ENCODE measurements at places on chromosomes 7 and 10.

DNA sequence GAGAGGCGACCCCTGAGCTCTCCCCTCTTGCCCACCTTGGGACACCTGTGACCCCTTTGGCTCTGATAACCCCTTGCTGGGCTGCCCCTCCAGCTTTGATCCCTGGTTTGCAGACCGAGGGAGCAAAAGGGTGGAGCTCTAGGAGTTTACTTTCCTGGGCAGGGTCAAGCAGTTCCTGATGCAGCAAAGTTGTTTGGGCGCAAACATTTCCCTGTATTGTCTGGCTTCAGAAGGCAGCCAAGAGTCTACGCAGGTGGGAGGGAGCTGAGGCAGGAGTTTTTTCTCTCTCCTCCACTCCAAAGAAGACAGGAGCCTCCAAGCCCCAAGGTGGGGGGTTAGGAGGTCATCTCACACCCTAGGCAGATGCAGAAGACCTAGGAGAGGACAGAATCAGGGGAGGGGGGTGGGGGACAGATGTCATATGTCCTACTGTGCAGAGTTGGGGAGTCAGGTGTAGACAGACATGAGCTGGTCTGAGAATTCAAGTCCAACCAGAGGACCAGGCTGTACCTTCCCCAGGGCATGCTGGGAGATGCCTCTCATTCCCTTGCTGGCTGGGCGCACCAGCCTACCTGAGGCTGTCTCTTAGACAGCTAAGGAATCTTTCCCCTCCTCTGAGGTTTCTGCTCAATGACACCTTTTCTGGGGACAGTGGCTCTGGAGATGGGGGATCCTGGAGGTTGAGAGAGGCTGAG lies 20.5 kb downstream of the TMEM270 start:
- DNase-seq: no peak

GRCh38 chr7:105748701-105749100 lies 127.7 kb downstream of the ATXN7L1 start:
- no peak for DNase-seq

GRCh38 chr7:36969376-36969775 lies 245.1 kb upstream of the AOAH start:
- DNase-seq: no peak

DNA sequence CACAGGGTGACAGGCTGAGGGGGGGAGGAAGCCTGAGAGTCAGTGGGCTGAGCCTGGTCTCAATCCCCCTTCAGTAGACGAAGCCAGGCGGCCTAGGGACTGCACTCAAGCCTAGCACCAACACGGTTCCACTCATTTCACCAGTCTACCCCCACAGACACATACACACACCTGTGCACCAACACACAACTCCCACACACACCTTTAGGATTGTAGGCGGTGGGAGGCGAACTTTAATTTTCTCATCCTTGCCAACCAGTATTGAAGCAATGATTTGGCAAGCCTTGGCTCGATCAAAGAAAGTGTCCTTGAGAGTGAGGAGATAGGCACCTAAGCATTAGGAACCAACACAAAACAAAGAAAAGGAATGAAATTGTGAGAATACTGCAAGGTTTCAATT lies 19.7 kb downstream of the POLR3A start:
- DNase-seq: no peak

DNA sequence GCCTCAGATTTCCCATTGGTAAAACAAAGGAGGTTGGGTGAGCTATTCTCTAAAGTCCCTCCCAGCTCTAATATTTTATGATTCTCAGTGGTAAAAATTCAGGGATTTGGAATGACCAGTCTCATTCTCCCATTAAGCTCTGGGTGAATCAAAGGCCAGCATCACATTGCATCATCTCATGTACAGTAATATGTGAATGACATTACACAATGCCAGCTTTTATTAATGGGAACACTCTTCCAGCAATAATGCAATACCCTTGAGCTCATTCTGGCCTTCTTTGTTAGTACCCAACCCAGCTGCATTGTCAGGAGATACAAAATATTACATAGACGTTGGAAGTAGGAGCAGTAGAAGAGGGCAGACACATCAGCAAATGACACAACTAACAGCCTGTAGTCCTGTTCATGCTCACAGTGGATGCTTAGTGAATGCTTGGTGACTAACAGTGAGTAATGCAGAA lies 100.0 kb upstream of the EGR2 start:
- no peak for DNase-seq

GRCh38 chr7:151717415-151717814 lies 159.5 kb downstream of the PRKAG2 start:
- no peak for DNase-seq

GRCh38 chr7:30926313-30926712 lies 14.7 kb downstream of the AQP1 start:
- DNase-seq: no peak

GRCh38 chr10:689452-690371 lies at the start of gene DIP2C:
Gene DIP2C (minus strand): TSS chr10:689668. CDS start chr10:689578, 90 bp downstream.
- no peak for DNase-seq

DNA sequence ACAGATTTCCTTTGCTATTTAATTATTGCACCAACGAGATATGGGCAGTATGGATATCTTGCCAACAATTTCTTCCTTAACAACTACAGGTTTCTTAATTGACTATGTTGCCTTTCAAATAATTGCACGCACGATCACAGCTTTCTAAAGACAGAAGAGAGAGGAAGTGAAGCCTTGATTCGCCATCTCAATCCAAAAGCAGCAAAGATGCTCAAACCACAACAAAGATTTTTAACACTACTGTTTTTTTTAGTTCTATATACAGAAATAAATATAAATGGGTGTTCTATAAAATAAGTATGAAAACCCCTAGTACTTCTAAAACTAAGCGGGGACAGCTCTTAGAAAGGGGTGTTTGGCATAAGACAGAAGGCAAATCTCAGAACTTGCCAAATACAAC lies 251.3 kb downstream of the SFMBT2 start:
- no peak for DNase-seq

- DNase-seq: no peak
Measured at GRCh38 chr7:28329661-28330363, 82.5 kb upstream of the CREB5 start.

GRCh38 chr7:43535031-43535451 lies 47.9 kb upstream of the STK17A start:
- DNase-seq: no peak

GRCh38 chr7:108596560-108596959 lies 26.9 kb downstream of the DNAJB9 start:
- no peak for DNase-seq

- no peak for DNase-seq
Measured at GRCh38 chr7:122166740-122167139, 22.7 kb upstream of the AASS start.

DNA sequence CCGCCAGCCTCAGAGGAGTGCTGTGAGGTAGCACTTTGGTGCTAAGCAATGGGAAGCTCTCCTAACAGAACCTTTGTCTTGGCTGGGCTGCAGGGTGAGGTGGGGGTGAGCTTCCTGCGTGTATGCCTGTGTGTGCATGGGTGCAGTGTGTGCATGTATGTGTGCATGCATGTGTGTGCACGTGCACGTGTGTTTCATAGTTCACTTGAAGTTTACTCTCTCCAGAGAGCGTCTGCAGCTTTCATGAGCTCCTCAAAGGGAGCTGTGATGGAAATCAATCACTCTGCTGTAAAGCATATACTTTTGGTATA lies 4.9 kb upstream of the ZNF467 start:
- DNase-seq: no peak

DNA sequence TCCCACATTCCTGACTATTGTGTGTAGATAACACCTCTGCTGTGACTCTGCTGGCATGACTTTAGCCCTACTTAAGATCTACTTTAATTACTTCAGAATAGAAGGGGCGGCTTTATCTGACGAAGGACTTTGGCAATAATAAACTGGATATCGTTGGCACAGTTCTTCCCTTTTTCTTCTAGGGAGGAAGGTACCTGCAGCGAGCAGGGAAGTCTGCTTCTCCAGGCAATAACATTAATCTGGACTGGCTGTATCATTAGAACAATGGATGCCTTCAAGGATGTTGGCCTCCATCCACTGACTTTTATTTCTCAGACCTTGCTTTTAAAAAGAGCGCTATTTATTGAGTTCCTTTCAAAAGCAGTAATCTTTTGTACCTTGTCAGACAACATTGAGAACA lies 172.6 kb upstream of the THSD7A start:
- no peak for DNase-seq

DNA sequence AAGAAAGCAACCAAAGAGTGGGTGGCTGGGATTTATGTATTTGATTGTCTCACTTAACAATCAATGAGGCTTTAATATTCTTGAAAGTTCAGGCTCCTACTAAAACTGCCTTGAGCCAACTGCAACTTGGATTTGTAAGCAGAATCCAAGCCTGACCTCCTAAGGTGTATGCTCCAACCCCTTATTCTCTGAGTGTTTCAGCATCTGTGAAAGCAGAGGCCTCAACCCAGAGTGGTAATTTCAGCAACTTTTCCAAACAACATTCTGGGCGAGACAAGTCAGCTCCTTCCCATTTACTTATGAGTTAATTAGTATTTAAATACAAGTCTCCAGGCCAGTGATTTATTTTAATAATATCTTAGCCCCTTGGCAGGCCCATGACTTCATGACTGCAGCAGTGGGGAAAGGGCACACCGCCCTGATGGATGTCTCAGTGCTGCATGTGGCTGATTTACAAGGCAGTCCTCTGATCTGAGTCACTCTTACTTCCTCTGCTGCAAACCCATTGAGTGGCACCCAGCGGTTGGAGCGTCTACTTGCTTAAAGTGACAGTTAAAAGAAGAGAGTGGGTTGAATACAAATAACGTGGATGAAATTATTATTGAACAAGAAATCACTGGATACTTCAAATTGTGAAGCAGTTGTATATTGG lies 209.1 kb downstream of the TRIL start:
- DNase-seq: peak; percentile 76

GRCh38 chr7:93890464-93891068 lies at the start of gene TFPI2:
Gene TFPI2 (minus strand): TSS chr7:93890753. CDS start chr7:93890678, 75 bp downstream.
- DNase-seq: no peak

DNA sequence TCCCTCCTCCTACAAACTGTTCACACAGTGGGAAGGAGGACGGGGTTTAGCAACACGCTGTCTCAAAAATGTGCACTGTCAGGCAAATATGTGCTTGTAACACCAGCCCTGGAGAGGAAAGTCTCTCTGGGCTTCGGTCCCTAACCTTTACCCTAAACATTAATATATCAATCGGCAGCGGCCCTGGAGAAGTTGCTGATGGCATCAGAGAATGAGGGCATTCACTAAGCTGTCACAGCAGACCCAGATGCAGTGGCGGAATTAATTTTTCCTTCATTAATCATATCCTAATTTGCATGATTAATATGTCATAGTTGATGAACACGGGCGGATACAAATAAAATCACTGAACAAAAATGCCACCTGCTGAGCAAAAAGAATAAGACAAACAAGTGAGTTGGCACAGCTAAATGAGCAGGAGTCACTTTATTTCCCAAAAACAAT lies 45.2 kb upstream of the INSIG1 start:
- DNase-seq: no peak

GRCh38 chr10:71314028-71314693 lies 4.9 kb upstream of the SLC29A3 start:
- DNase-seq: peak; percentile 43

DNA sequence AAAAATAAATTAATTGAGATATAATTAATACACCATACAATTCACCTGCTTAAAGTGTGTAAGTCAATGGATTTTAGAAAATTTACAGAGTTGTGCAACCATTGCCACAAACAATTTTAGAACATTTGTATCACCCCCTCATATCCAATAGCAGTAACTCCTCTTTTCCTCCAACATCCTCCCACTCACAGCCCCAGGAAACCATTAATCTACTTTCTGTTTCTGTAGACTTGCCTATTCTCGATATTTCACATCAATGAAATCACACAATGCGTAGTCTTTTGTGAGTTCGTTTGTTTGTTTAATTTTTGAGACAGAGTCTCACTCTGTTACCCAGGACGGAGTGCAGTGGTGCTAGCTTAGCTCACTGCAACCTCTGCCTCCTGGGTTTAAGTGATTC lies 13.7 kb upstream of the HERC4 start:
- DNase-seq: no peak

DNA sequence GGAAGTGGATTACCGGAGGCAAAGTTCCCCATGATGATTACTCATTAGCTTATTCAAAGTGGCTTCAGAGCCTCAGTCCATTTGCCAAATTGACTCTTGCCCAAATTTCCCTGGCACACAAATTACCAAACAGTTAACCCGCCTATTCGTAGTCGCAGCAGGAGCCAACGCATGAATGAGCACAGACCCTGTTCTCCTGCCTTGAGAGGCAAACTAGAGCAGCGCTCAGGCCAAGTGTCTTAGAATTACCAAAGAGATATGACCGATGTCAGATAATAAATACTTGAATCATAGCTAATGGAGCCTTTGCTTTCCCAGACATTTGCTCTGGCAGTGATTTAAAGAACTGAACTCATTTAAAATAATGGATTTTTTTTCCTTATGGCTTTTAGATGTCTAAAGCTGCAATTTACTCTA lies 64.9 kb downstream of the CTTNBP2 start:
- no peak for DNase-seq

DNA sequence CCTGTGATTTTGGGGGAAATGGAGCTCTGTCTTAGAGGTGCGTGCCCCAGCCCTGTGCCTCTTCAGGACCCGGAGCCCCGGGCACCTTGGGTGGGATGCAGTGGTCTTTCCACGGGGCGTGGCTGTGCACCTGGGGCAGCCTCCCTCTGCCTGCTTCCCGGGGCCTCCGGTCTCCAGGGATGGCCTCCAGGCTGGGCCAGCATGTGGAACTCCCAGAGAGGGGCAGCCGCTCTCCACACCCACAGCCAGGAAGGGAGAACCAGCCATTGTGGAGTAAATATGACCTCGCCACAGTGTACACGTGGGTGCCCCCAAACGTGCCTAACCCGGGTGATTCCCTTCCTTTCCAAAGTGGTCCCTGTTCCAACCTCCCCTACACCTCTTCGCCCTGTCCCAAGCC lies 52.6 kb downstream of the JAKMIP3 start:
- DNase-seq: no peak

DNA sequence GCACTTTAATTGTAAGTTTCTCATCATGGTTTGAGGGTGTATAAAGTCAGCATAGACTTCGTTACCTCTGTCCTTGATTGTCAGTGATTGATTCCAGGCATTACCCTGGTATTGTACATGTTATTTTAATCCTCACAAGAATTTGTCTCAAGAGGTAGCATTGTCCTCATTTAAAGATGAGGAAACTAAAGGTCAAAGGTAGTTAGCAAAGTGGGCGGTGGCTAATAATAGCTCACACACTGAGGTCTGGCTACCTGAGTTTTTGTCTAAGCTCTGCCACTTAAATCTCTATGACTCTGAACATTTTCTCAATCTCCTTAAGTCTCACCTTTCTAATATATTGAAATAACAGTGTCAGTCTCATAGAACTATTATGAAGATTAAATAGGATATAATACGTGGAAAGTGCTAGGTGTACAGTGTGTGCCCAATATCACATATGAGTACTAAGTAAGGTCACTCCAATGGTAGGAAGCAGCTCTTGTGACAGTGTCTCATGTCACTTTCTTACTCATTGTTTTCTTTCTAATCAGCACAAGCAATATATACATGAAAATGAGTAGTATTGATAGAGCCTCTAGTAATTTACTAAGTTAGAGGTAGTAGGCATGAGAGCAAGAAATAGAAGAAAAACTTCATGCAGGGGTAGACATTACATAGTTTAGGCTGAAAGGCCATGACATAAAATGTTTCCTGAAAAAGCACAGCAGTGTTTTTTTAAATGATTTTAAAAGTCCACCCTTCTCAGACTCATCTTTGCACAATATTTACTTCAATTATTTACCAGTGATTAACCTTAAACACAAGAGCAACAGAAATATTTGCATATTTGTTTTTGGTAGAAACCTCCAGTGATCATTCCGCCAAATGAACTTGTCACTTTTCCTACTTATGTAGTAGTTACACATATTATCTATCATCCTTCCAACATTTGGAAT lies 21.0 kb downstream of the AHR start:
- no peak for DNase-seq

- DNase-seq: no peak
Measured at GRCh38 chr7:24477398-24478136, 95.7 kb upstream of the PALS2 start.

- DNase-seq: no peak
Measured at GRCh38 chr10:45442251-45442650, 68.2 kb downstream of the ALOX5 start.
